Activated CD8-positive, alpha-beta memory T cell treated with anti-CD3 and anti-CD28 coated beads for 24 hours (primary cell): ENCODE measurements at places on chromosomes 5 and 9.

DNA sequence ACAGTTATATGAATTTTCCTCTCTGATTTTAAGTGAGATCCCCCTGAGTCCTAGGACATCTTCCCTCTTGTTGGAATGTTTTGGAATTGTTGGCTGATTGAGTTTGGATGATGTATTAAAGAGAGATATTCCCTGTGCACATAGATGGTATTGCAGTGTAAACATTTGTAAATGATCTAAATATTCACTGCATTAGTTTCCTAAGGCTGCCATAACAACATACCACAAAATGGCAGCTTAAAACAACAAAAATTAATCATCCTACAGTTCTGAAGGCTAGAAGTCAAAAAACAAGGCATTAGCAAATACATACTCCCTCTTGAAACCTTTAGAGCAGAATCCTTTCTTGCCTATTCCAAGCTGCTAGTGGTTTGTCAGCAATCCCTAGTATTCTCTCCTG lies 38.0 kb upstream of the MROH2B start:
- no peak for DNase-seq

DNA sequence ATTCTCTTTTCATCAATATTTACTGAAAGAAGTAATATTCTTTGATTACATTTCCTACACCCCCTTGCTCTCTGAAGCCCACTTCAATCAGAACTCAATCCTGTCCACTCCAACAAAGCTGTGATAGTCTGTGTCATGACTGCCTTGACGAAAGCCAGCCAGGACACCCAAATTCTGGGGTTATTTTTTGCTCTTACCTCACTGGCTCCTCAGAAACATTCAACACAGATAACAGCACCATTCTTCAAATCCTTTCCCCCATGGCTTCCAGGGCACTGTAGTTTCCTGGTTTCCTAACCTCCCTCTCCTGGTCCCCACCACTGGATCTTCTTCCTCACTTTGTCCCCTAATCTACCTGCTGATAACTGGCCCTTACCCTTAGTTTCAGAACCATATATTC lies 106.1 kb upstream of the FER start:
- DNase-seq = no peak

GRCh38 chr9:110135846-110136245 lies 72.1 kb downstream of the C9orf152 start:
- no peak for DNase-seq

GRCh38 chr9:35864695-35865255 lies 5.4 kb downstream of the OR13J1 start:
- peak; percentile 21 for DNase-seq

DNA sequence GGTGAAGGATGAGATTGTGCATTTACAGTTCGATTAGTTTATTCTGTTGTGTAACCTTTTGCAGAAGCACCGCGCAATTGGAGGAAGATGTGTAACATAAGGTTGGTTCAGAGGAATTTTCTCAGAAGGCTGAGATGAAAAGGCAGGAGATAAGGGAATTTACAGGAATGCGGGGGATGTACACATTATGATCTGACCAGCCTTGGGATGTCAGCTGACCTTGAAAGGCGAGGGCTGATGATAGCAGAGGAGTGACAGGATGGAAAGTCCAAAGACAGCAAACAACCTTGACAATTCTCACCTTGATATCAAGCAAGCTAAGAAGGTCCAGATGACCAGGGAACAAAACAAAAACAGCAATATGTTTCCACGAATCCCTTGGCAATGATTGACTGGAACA lies 88.8 kb downstream of the OTULIN start:
- DNase-seq = no peak

GRCh38 chr5:142821034-142821732 lies 51.0 kb downstream of the ARHGAP26 start:
- no peak for DNase-seq

DNA sequence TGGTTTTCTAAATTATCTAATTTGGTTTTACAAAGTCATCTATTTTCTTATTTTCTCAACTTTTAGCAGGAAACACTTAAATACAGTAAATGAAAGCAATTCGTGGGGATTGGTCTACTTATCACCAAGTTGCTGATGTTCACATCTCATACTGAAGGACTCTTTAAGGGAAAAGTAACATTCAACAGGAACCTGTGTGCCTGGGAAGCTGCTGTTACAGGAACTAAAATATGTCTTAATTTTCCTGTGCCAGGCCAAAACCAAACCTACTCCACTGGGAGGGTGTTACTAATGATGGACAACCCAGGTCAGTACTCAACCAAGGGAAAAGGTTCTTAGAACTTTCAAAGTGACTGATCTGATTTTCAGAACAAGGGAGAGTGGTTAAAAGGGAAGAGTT lies 5.3 kb downstream of the ISCA1 start:
- no peak for DNase-seq

DNA sequence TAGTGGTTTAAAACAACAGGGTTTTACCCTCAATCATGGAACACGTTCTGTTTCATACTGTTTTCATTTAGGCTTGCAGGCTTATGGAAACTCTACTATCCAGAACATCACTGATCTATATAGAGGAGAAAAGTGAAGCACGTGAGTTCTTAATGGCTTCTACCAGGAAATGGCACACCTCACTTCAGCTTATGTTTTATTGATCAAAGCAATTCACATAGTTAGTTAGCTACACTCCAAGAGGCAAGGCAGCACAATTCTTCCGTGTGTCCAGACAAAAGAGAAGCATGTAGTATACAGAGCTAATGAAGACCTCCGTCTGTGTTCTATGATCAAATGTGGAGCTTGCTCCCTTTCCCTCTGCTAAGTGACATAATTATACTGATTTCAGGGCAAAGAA lies 353.3 kb upstream of the CD180 start:
- no peak for DNase-seq

GRCh38 chr9:87657893-87658292 lies 68.0 kb upstream of the CTSL start:
- no peak for DNase-seq

- DNase-seq = peak; percentile 17
These were observed 28.5 kb downstream of the AMBP start for GRCh38 chr9:114049441-114050225.

GRCh38 chr9:73844135-73844534 lies 653.0 kb upstream of the RORB start:
- DNase-seq = no peak

- DNase-seq = no peak
These were observed 42.2 kb downstream of the ERP44 start for GRCh38 chr9:100056561-100056960.

GRCh38 chr5:62578540-62578939 lies at the start of gene LRRC70:
Gene LRRC70, plus strand, starts transcription at chr5:62578819. Its CDS starts 620 bp downstream, at chr5:62579439.
- no peak for DNase-seq

GRCh38 chr9:135602789-135603481 lies 36.4 kb downstream of the GLT6D1 start:
- DNase-seq = peak; percentile 85

GRCh38 chr5:127802477-127802865 lies 99.3 kb downstream of the CCDC192 start:
- no peak for DNase-seq

DNA sequence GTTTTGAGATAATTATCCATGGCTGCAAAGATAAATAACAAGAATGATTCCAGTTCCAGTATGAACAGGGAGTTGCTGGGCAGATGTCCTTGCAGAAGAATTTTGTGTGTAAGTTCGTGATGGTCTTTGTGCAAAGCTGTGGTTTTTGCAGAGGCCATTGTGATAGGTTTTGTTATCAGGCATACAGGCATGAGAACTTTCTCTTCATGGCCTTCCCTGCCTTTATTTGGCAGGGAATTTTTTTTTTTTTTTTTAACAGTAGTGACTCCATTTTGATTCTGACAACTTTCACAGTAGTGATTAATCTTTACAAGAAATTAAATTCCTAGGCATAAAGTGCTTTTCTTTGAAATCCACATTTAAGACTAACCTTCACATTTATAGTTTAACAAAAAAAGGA lies 1999.5 kb upstream of the CDH6 start:
- DNase-seq = no peak

GRCh38 chr9:111529787-111530186 lies 4.8 kb downstream of the ZNF483 start:
- no peak for DNase-seq

DNA sequence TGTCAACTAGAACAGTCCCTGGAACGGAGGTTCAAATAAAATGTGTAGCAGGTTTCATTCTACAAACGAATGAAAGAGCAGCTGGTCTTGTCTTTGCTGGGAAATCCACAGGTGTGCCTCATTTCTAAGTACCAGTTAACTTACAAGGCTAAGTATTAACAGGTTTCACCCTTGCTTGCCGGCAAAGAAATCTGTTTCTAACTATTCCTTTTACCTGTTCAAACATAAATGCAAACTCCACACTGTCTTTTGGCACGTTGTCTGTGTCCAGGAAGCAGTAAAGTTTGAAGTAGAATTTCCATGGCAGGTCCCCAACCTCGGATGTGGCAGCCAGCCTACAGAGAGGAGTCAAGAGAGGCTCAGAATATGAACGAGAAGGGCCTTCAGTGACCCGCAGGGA lies 54.4 kb upstream of the RETREG1 start:
- no peak for DNase-seq
